Gastroesophageal sphincter (tissue), 4 donors: ENCODE measurements at places on chromosomes 3 and 15.
A peak's percentile ranks its signal among the peaks of the same experiment; 100 is the strongest.

GRCh38 chr3:47804577-47804976 lies 1.6 kb downstream of the DHX30 start:
- no peak for ATAC-seq

GRCh38 chr15:45637552-45638033 lies 2.8 kb downstream of the SQOR start:
- peak; percentile 29 for ATAC-seq

DNA sequence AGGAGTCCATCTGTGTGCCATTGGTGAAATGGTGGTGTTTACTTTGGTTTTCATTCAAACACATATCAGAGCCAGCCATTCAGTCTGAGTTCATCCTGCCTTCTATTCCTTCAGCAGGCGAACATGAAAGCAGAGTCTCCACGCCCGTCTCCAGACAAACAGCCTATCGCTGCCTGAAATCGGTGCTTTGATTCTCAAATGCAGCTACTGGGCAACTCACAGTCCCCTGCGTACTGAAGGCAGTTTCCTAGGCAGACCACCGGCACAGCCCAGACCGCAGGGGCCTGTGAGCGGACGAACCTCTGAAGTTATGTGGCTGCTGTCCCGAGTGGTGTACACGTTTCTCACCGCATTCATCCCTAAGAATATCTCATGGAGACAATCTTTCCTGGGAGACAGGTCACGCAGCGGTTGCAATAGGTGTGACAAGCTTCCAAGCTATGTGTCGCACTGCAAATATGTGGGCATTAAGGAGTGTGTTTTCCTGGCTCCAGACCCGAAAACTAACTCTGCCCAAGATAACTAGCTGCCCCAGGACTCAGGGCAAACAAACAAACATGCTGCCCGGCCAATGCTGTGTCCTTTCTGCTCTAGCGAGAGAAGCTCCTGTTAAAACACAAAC lies 16.9 kb upstream of the RYR3 start:
- ATAC-seq = no peak

DNA sequence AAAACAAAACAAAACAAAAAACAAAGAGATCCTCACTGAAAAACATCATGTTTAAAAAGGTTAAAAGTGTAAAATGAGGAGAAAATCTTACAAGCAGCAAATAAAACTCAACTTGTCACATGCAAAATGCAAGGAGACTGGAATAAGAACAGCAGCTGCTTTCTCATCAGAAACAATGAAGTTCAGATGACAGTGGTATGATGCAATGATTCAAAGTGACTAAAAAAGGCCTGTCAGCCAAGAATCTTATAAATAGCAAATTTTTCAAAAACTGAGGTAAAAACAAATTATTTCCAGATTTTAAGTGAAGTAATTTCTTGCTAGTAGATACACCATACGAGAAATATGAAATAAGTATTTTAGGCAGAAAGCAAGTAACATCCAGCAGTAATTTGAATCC lies 68.6 kb upstream of the EPHA3 start:
- no peak for ATAC-seq

DNA sequence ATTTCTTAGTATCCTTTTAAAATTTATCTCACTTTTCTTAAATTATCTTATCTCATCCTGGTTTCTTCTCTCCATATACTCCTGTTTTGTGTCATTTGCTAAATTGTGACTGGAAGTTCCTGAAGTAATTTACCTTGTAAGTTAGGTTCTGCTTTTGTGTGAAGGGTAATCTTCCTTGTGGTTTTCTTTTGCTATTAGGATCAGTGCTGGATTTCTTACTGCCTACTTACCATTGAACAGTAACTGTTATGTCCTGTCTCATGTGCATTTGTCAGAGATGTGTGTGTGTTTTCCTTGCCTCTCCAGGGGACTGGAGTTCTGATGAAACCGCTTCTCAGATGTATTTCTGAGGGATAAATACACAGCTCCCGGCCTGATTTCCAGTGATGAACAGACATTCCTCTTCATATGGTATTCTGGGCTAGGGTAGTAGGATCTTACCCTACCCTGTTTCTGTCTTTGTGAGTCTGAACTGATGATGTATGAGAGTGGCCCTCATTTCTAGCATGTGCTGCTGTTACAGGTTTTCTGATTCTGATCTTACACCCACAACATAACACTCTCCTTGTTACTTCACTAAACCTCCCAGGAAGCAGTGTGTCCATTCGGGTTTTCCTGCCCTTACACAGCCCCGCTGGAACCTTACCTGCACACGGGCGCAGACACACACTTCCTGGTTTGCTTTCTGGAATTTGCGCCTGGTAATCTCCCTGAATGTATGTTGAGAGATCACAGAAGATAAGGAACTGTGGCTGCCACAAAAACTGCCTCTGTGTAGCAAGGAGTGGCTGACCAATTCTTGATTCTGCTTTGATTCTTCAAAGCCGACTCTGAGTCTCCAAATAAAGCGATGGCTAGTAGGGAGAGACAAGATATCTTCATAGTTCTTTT lies 14.7 kb downstream of the PAK2 start:
- no peak for ATAC-seq

GRCh38 chr15:43920815-43921214 lies 94.0 kb downstream of the WDR76 start:
- ATAC-seq = no peak

DNA sequence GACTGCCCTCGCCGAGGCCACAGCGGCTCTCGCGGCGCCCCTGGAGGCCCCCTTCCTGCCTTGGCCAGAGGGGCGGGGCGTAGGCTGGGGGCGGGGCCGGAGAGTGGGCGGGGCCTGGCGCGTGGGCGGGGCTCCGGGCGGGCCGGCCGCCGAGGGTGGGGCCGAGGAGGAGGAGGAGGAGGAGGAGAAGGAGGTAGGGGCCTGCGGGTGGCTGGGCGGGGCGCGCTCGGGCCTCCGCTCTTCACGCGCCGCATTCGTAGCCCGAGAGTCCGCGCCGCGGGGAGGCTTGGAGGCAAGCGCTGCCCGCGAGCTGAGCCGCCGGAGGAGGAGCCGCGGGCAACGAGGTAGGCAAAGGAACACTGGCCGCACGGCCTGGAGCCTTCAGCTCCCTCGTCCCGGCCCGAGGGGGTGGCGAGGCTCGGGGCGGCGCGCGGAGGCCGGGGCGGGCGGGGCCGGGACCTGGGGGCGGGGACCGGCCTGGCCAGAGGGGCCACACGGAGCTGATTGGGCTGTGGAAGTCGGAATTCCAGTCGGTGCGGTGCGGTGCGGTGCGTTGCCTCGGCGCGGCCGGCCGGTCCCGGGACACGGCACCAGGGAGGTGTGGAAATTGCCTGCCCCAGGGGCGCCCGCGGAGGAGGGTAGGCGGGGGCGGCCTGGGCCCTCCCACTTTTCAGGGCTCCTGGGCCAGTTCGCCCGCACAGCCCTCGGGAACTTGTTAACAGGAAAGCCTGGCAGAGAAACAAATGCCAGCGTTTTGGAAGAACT lies at the start of gene PPP2R3A:
Gene PPP2R3A, plus strand, starts transcription at position 223 of the 765 bp plus-strand sequence. CDS start 35,771 bp downstream, outside the sequence.
- peak; percentile 94 for ATAC-seq

- peak; percentile 36 for ATAC-seq
These were observed 21.3 kb upstream of the SEC62 start for GRCh38 chr3:169945313-169945712.

DNA sequence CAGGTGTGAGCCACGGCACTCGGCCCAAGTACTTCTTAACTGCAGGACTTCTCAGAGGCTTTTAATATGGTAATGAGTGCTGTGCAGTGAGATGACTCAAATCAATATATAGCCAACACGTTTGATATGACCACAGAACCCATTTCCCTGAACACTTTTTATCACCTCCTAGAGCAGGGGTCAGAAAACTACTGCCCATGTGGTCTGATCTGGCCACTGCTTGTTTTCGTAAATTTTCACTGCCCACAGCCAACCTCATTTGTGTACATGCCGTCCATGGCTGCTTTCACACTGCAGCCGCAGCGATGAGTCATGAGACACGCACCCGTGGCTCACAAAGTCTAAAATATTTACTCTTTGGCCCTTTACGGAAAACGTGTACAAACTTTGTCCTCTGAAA lies 179.2 kb downstream of the RORA start:
- ATAC-seq = no peak

- no peak for ATAC-seq
These were observed 2.3 kb upstream of the TNFAIP8L3 start for GRCh38 chr15:51096976-51097375.

DNA sequence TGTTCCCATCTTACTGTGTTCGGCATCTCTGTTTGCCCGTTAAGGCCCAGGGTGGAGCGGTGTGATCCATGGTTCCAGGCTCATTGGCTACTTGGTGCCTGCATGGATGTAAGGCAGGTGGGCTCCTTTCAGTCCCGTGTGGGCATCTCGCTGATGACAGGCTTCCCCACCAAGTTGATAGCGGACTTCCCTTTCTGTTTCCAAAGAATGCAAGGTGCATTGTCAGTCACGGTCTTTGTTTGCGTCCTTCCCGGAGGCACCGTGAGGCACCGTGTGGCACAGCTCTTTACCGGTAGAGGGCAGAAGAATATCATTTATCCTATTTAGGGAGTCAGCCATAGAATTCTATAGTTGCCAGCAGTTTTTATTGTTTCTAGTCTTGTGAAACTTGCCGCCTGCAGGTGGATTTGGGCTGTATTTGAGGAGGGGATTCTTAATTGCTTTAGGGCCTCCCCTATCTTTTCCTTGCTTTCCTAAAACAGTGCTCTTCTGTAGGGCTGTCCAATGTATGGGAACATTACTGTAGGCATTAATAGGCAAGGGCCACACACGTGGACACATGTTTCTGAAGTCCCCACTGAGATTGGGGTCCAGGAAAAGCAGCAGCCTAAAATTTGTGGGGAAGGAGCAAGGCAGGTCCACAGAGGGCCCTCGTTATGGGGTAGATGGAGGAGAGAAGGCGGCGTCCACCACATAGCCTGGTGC lies 244.1 kb downstream of the SLCO3A1 start:
- peak; percentile 65 for ATAC-seq

- ATAC-seq = no peak
These were observed 96.5 kb downstream of the DLG1 start for GRCh38 chr3:197201791-197202452.
